NCI-H2171 (cell line): ENCODE measurements at places on chromosomes 7 and 10.

DNA sequence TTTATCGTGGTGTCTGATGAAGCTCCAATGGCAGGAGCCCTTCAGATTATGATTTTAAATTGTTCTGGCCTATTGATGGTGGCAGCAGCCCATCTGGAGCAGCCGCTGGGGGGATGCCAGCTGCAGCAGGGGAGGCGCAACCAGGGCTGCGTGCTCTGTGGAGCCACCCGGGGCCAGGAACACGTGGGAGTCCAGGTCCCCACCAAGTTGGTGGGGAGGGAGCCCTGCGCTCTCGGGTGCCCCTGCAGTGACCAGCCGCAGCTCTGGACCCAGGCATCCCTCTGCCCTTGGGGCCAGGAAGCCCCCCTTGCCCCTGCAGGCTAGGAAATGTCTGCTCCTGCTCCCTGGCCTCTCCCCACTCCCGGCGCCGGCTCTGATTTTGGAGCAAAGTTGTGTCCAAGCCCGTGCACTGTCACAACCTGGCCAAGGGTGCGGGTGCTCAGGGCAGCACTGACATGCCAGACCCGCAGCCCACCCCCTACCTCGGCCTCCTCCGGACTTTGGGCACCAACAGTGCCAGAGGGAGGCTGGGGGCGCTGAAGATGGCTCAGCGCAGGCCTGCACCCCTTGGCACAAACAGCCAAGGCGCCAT, 147.2 kb upstream of the ADO start:
- DNase-seq: no peak

DNA sequence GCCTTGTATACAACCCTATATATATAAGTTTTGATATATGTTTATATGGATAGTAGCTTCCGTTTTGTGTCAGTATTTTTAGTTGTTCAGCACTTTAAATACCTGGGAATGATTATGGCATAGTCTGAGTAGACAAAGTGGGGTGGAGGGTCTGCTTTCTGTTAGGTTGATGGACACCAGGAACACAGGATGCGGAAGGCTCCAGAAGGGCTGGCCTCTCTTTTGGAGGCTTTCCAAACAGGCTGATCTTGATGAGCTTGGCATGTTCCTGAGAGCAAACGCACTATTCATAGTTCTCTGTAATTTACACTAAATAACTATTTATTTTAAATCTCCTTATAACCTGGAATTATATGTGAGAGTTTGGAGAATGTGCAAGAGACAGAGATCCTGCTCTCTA, 12.7 kb downstream of the AKR1E2 start:
- no peak for DNase-seq

- DNase-seq: no peak
Observed at GRCh38 chr10:3548076-3548475, 236.9 kb downstream of the KLF6 start.

DNA sequence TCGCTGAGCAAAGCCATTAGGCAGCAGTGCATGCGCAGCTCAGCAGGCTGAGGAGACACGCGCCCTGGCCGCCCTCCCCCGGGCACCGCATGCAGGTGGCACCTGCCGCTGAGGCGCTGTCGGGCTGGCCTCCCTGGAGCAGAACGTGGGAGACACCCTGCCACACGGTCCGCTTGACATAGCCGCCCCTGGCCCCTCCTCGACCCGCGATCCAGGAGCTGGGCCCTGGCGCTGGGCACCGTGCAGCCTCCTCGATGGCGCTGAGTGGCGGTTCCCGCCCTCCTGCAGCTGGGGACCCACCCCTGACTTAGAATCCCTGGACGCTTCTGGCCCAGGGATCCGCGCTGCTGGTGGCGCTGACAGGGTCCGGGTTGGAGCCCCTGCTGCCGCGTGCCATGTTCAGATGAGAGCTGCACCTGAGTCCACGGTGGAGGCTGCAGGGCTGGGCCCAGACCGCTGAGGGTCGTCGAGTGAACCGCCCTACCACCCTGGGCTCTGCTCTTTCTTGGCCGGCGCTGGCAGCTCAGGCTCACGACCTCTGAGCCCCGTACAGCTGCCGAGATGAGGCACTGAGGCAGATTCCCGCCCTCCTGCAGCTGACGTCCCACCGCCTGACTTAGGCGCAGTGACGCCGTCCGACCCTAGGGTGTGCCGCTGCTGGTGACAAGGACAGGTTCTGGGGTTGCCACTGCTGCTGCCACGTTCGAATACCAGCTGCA, 116.8 kb downstream of the OR13A1 start:
- DNase-seq: no peak

DNA sequence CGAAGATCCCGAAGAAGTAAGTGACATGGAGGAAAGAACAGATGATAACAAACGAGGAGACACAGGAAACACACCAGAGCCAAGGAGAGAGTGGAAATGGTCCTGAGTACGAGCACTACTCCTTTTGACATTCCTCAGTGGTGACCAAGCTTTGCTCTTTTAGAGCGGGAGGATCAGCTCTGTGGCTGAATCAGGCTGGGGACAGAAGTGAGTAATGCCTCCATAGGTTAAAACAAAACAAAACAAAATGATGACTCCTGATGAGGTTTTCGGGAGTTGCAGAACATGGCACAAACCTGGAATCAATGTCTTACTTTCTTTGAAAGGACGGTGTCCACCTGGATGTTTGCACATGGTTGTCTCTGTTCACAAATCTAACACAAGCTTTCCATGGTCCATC, 30.3 kb upstream of the TCF7L2 start:
- no peak for DNase-seq

- no peak for DNase-seq
Observed at GRCh38 chr10:57222603-57223002, 861.5 kb upstream of the ZWINT start.

DNA sequence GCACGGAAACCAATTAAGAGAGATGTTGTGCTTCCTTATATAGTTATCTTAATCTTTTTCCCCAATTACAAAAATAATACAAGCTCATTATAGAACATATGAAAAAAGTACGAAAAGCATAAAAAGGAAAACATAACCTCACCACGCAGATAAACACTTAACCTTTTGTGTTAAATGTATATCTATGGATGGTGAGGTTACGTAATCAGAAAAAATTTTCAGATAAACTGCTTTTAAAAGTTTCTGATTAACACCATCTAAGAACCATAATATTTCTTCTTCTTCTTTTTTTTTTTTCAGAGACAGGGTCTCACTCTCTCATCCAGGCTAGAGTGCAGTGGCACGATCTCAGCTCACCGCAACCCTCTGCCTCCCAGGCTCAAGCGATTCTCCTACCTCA, 49.2 kb upstream of the SPOCK2 start:
- no peak for DNase-seq

DNA sequence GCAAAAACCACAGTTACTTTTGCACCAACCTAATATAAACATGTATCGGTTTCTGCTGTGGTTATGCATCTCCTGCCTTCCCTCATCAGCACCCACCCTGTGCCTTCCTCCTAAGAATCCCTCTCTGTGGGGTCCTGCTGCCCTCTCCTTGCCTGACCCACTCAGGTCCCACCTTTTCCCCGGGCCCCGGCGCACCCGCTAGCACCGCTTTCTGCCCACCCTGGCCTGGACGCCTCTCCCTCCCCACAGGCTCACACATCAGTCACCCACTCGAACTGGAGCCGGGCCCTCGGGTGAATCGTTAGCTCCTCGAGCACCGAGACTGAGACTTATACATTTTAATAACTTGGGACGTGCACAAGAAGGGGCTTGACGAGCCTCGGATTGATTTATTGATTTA, 110.5 kb downstream of the ADARB2 start:
- DNase-seq: no peak

GRCh38 chr7:104231054-104232046, 23.5 kb upstream of the ORC5 start:
- peak; percentile 67 for DNase-seq

DNA sequence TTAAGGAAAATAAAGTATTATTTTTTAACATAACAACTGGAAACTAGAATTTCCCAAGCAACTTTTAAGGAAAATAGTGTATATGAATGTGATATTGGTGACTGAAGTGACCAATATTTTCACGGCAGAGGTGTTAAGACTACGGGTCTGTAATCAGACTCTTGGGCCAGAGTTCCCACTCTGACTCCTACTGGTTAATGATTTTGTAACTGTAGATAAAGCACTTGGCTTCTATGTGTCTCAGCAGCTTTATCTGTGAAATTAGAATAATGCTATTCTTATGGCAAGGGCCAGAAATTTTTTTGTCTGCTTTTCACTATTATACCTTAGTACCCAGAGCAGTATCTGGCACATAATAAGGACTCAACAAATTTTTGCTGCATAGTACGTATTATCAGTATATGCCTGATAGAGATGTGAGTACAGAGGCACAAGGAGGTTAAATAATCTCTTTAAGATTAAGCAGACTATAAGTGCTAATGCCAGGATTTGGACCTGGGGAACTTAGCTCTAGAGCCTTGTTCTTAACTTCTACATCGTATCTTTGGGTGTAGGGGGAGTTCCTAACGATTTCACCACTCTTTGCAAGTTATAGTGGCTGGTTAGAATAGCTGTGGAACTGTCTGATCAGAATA, 186.1 kb upstream of the SLC26A5 start:
- DNase-seq: no peak

- no peak for DNase-seq
Observed at GRCh38 chr10:126270111-126270510, 118.2 kb downstream of the ADAM12 start.

GRCh38 chr7:24390376-24391157, 106.6 kb downstream of the NPY start:
- DNase-seq: no peak

- DNase-seq: peak; percentile 1
Observed at GRCh38 chr10:85318809-85319807, 990.7 kb downstream of the CCSER2 start.

- DNase-seq: no peak
Observed at GRCh38 chr7:38760226-38760625, 129.1 kb upstream of the AMPH start.

GRCh38 chr7:1027242-1028043, 16.9 kb upstream of the GPR146 start:
- no peak for DNase-seq

GRCh38 chr10:81479316-81479715, 395.7 kb upstream of the NRG3 start:
- DNase-seq: no peak

DNA sequence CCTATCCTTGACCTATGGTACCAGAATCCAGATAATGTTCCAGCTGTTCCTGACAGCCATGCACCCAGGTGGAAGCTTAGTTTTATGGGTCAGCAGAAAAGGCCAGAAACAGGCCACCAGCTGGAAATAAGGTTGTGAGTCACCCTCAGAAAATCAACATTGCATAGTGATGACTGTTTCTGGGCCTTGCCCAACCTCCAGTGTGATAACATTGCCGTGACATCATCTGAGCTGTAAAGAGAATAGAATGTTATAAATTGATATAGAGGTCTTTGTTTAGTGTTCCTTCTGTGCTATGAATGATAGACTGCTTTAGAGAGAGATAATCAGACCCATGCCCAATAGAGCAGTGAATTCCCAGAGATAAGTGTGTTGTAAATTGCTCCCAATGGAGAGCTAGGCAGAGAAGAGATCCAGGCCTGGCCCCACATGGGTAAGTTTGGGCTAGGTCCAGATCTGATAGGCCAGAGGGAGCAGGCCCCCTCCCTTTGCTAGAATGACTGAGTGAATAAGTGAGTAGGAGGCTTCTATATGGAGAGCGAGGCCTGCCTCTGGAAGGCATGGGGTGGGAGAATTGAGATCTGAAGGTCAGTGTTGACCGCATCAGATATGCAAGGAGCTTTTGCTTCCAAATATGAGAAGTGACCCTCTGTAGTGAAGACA, 14.2 kb upstream of the HPS1 start:
- no peak for DNase-seq

DNA sequence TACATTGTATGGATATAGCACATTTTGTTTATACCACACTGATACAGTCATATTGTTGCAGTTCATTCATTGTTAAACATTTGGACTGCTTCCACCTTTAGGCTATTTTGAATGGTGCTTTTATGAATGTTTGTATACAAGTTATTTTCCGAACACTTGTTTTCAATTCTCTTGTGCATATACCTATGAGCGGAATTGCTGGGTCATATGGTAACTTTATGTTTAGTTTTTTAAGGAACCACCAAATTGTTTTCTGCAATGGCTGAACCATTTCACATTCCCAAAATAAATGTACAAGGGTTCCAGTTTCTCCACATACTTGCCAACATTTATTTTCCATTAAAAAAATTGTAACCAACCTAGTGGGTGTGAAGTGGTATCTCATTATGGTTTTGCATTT, 4.0 kb upstream of the EXOC4 start:
- no peak for DNase-seq
